ENCODE measurements at places on chromosomes 7 and 10.
A peak's percentile ranks its signal among the peaks of the same experiment; 100 is the strongest.

GRCh38 chr10:48221814-48222213 is 52.7 kb downstream of the FRMPD2 start:
- no peak for DNase-seq

- DNase-seq = peak; percentile 9
Measured at GRCh38 chr10:29130190-29130673, 158.6 kb upstream of the LYZL1 start.

- DNase-seq = no peak
Measured at GRCh38 chr7:107694386-107694785, 33.8 kb downstream of the SLC26A4 start.

- no peak for DNase-seq
Measured at GRCh38 chr7:8282162-8282561, 20.2 kb upstream of the ICA1 start.

- no peak for DNase-seq
Measured at GRCh38 chr7:90178166-90178565, 23.9 kb downstream of the STEAP1 start.

- DNase-seq = no peak
Measured at GRCh38 chr7:151386301-151387160, 23.3 kb downstream of the WDR86 start.

GRCh38 chr7:69448071-69448470 is 150.2 kb upstream of the AUTS2 start:
- no peak for DNase-seq

- DNase-seq = no peak
Measured at GRCh38 chr10:70481831-70482530, 3.4 kb downstream of the PALD1 start.

DNA sequence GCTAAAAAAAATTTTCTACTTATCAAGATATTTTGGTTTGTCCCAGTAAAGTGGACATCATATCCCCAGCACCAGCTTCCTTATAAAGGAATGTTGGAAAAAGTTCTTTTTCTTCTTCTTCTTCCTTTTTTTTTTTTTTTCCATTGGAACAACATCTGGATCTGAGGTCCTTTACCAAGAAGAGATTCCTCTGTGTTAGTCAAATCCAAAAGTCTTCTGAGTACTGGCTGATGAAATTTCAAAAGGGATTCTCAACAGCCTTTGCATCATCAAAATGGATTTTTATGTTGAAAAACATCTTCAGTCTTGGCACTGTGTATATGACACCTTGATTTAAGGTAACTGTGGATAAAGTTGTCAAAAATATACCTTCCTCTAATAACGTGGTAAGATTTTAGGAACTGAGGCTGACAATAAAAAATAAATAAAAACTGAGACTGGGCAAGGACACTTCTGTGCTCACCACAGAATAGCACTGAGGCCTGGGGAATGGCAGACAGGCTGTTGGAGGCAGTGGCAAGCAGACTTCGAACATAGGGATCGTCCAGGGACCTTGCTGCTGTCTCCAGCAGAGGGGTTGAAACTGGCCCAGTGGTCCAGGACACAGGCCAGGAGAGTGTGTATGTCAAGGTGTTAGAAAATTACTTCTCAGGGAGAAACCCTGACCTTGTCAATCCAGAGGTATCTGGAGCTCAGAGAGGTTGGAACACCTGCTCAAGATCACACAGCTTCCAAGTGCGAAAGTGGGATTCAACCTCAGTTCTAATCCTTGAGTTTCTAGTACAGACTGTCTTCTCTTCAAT is 130.4 kb downstream of the PTPN20 start:
- DNase-seq = no peak

- DNase-seq = no peak
Measured at GRCh38 chr7:128917122-128917521, 6.6 kb upstream of the KCP start.

DNA sequence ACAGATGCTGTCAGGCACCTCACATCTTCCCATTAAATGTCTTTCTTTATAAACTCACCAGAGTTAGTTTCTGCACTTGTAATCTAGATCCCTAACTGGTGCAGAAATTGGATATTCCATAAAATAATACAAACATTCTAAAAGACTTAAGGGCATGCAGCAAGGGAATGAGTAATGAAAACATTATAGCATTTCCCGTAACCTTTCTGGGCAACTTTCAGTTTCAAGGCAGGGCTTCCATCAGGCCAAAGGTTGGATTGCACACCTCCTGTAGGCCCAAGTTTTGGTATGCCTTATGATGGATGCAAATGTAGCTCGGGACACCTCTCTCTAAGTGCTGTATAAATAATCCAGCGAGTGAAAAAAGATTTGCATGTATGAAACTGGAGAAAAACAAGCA is 129.9 kb upstream of the LYZL2 start:
- DNase-seq = no peak

DNA sequence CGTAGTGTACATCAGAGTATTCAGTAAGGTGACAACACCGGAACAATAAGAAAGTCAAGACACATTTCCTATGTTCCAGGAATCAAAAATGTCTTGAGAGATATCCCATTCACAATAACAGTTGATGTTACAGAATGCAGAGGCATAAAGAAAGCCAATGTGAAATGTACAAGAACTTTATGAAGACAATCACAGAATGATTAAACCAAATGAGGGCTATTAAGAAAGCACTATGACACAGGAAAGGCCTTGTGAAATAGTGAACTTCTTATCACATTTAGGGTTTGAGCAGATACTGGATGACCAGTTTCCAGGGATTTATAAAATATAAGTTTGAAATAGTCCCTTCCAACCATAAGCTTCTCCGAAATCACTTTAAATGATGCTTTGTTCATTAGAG is 52.7 kb downstream of the VWDE start:
- DNase-seq = no peak

GRCh38 chr10:110244550-110244949 is 37.1 kb downstream of the MXI1 start:
- DNase-seq = no peak

- DNase-seq = no peak
Measured at GRCh38 chr10:97925308-97925938, 75.8 kb downstream of the GOLGA7B start.

- DNase-seq = no peak
Measured at GRCh38 chr10:5462841-5463293, 36.5 kb downstream of the CALML5 start.

DNA sequence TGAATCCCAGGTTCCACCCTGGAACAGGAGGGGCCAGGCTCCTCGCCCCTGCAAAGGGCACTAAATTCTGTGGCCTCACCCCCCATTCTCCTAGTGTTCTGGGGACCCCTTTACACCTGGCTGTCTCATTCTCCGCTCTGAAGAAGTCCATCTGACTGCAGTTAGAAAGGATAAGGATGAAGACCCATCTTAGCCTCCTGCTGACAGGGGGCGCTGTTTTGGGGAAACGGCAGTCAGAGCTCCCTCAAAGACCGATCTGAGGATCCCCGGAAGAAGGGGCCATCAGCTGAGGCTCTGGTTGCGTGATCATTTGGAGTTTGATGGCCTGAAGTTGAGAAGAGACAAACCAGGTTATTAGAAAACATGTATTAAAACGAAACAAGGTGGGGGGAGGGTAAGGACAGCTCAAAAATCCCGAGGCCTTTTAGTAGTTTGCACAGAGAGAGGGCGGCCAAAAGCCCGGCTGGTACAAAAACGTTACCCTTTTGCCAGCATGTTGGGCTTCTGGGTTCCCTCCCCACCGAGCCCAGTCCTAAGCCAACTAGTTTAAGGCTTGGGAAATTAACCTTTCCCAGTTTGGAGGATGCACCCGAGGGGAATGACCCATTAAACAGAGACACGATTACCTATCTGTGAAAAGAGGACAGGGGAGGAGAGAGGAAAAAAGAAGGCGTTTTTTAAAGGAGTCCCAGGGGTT is 102.8 kb downstream of the CHN2 start:
- no peak for DNase-seq

- DNase-seq = no peak
Measured at GRCh38 chr10:33746836-33747268, 412.4 kb upstream of the NRP1 start.

- no peak for DNase-seq
Measured at GRCh38 chr10:133405844-133406527, 12.0 kb downstream of the MTG1 start.

- peak; percentile 31 for DNase-seq
Measured at GRCh38 chr7:77903597-77903996, 105.0 kb downstream of the PHTF2 start.

DNA sequence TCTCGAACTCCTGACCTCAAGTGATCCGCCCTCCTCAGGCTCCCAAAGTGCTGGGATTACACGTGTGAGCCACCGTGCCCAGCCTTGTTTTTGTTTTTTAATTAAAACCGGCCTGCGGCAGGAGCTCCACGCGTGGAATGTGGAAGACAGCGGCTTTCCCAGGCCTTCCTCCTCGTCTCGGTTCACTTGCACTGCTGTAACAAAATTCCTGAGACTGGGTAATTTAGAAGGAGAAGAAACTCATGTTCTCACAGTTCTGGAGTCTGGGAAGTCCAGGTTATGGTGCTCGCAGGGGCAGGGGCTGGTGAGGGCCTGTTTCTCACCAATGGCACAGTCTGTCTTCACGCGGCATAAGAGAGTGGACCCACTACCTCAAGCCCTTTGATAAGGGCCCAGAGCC is 14.4 kb upstream of the CRYGN start:
- DNase-seq = no peak

GRCh38 chr10:18710201-18710653 is 51.0 kb downstream of the ARL5B start:
- no peak for DNase-seq

- no peak for DNase-seq
Measured at GRCh38 chr10:77687621-77688020, 50.0 kb upstream of the KCNMA1 start.

- peak; percentile 60 for DNase-seq
Measured at GRCh38 chr10:118045837-118046394, 825 bp downstream of the RAB11FIP2 start.

GRCh38 chr10:71074176-71074755 is 138.1 kb upstream of the UNC5B start:
- no peak for DNase-seq

DNA sequence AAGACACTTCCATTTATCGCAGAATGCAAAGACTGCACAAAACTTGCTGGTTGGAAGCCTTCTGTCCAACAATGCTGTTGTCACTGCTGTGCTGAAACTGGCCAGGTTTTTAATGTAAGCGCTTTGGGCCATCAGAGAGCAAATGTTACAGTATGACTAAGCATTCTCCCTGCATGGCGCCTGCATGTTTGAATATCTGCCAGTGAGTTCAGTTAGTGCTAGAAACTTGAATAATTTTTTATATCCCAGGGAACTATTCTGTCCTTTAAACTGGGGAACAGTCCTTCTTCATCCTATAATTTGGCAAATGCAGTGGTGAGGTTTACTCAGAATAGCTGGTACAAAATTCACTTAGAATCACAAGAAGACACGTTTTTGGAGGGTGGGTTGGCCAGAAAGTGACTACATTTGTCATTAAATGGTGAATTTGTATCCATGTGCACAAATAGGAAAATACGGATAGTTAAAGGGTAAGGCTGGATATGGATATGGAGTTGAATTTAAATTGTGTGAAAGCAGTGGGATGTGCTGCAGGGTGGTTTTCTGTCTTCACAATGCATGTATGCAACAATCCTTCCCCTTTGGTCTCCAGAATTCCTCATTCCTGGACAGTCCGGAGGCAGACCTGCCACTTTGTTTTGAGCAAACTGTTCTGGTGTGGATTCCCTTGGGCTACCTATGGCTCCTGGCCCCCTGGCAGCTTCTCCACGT is 1.7 kb downstream of the ABCC2 start:
- DNase-seq = no peak

- DNase-seq = no peak
Measured at GRCh38 chr10:128930515-128930914, 536.5 kb upstream of the MGMT start.

- DNase-seq = no peak
Measured at GRCh38 chr10:110387983-110388686, 83.4 kb upstream of the SMNDC1 start.

- DNase-seq = no peak
Measured at GRCh38 chr7:79137942-79138341, 315.5 kb downstream of the MAGI2 start.

DNA sequence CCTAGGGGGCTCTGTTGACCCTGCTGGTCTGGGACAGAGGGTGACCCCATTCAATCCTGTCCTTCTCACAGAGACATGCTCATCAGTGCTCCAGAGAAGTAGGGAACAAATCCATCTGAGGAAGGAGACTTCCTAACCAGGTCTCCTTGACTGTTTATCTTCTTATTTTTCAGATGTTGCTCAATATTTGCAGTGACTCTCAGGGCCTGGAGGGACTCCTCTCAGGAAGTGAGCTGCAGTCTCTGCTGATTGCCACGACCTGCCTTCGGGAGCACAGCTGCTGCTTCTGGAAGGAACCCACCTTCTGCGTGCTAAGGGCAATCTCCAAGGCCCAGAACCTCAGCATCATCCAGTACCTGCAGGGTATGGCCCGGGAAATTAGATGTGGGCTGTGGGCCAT is 41.0 kb downstream of the WDFY4 start:
- no peak for DNase-seq

DNA sequence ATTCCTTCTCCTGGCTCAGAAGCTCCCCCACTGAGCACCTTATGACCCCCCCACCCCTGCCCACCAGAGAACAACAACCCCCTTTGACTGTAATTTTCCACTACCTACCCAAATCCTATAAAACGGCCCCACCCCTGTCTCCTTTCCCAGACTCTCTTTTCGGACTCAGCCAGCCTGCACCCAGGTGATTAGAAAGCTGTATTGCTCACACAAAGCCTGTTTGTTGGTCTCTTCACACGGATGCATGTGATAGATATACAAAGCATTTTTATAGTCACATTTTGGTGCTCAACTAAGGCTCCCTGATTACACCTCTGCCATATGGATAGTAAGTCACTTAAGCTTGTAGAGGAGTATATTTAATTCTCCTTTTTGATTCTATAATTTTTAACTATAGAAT is 985.8 kb downstream of the REEP3 start:
- DNase-seq = no peak

DNA sequence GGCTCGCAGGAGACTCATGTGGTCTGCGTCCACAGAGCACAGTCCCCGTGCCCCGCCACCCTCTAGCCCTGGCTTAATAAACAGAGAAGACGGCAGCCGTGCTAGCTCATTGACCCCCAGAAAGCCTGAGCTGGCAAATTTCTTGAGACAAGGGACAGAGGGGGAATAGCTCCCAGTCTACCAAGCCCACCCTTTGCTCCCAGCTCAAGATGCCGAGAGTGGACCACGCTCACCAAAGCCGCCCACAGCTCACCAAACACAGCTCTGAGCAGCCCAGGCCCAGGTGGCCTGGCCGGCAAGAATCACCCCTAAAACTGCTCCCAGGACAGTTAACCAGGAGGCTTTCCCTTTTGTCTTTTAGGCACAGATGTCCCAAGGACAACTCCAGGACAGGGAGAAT is 5.4 kb downstream of the PDGFA start:
- no peak for DNase-seq

DNA sequence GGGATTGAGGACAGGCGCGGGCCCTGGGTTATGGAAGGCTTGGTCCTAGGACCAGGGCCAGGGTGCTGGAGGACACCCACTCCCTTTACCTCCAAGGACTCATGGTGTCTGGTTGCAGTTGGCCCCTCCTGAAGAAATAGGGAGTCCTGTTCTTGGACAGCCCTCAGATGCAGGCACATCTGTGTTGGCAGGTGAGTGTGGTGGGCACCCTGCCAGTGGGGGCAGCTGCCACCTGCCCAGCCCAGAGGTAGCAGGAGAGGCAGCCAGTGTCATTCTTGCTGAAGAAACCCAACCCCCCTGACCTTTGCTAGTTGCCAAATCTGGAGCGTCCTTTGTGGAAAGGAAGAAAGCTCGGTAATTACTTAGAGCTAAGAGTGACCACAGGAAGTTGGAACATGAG is 8.3 kb downstream of the GALNT17 start:
- no peak for DNase-seq
